ENCODE measurements at places on chromosomes 6 and 20.

GRCh38 chr6:1042583-1043457, 269.1 kb upstream of the FOXQ1 start:
- no peak for DNase-seq

DNA sequence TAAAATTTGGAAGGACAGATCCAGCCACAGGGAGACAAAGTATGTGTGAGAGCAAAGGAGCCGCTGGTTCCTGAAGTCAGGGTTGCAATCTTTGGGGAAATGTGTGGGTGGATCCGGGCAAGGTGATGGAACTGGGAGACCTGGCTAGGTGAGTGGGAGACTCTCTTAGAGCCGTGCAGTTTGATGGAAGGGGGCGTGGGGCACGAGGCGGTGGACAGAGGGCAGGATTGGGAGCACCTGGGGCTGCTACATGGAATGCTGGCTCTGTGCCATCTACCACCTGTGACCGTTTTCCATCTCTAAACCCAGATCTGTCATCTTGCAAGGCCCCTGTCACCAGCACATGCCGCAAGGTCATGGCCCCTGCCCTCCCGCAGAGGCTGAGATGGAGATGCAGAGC, 268.4 kb downstream of the SMOC2 start:
- no peak for DNase-seq

DNA sequence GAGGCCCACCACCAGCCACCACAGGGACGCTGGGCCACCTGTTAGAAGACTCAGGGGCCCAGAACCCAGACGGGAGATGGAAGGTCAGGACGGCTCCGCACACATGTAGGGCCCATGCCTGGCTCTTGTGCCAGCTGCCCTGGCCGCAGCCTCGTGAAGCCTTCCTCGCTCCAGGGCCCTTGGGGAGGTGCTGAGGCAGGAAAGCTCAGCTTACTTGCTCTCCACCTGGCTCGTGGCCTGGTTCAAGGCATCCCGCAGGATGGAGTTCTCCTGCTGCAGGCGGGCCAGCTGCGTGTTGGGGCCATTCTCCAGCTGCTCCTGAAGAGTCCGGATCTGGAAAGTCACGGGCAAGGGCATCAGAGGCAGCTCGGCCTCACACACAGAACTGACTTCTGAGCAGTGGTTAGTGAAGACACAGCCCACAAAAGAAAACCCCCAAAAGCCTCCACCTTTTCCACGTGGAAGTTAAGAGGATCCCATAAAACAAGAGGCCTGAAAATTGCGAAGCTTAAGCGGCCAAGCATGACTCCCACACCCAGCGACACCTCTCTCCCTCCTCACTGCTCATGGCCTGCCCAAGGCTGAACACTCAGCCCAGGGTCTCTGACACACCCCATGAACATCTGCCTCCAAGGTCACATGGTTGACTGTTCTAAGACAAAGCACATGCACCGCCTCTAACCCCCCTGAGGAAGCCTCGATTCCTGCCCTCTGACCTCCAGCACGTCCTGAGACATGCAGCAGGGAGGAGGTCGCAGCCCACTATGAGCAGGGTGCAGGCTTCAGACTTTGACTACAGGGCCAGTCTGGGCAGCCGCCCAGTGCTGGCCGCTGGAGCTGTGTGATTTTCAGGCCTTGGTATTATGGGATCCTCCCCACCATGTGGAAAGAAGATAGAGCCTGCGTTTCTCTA, 46.5 kb downstream of the RRBP1 start:
- DNase-seq = no peak

GRCh38 chr6:31285486-31285885, 13.6 kb upstream of the HLA-C start:
- DNase-seq = no peak

DNA sequence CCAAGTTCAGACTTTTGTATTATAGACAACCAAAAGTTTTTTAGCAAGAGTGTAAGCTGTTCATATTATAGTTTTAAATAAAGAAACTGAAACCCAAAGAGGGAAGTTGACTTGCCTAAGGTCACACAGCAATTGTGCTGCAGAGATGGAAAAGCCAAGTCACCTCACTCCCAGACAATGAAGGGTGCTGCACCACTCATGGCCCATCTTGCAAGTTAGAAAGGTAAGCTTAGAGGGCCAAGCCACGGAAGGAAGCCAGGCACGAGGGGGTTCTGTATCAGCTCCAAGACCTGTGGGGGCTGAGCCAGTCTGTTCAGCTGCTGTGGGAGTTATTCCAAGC, 860 bp downstream of the DEFB124 start:
- DNase-seq = no peak

Measured in NCI-H2081 treated with DMSO at 0.1 percent for 48 hours (cell line).